Germinal center (tissue), 1 donor: ENCODE measurements at places on chromosomes 11 and 22.

- no peak for DNase-seq
These were observed 58.8 kb downstream of the FZD4 start for GRCh38 chr11:86896441-86896841.

DNA sequence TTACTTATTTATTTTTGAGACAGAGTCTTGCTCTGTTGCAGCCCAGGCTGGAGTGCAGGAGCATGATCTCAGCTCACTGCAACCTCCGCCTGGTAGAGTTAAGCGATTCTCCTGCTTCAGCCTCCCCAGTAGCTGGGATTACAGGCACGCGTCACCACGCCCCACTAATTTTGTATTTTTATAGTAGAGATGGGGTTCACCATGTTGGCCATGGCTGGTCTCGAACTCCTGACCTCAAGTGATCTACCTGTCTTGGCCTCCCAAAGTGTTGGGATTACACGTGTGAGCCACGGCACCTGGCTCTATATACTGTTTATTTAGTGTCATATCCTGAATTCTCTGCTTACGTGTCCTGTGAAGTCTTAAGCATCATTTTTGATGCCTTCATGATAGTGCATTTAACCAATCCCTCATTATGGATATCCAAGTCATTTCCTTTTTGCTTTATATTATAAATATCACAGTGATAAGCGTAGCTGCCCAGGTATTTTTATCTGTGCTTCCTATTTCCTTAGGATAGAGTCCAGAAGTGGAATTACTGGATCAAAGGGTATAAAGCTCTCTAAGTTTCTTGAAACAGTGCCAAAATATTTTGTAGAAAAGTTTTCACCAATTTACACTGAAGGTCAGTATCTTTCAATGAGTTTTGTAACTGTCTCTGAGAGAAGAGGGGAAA is 871 bp upstream of the SIDT2 start:
- DNase-seq: no peak

GRCh38 chr11:119700536-119701346 is 28.3 kb downstream of the NECTIN1 start:
- DNase-seq: no peak

DNA sequence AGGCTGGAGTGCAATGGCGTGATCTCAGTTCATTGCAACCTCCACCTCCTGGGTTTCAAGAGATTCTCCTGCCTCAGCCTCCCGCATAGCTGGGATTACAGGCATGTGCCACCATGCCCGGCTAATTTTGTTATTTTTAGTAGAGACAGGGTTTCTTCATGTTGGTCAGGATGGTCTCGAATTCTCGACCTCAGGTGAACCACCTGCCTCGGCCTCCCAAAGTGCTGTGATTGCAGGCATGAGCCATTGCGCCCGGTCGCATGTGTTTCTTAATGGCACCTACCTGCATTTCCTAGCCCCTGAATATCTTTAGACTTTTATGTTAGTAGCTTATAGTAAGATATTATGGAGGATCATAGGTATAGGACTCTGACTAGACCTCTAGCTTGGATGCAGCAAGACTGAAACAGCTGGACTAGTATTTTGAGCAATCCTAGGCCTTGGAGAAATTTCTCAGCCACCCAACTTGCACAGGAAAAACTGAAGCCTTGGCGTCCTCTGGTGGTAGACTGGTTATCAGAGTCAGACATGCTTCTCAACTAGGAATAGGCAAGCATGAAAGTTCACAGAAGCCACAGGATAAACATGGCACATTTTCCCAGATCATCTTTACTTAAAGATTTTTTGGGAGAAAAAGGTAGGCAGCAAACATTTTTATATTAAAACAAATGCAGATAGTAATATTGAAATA is 22.7 kb upstream of the C1QTNF4 start:
- DNase-seq: no peak
